ENCODE measurements at places on chromosomes 2 and 18.

- DNase-seq, result no peak
Observed at GRCh38 chr2:126717928-126718327, 62.0 kb downstream of the GYPC start.

GRCh38 chr18:79755496-79756142, 42.1 kb upstream of the KCNG2 start:
- no peak for DNase-seq

- DNase-seq, result no peak
Observed at GRCh38 chr2:8676191-8676920, 5.5 kb upstream of the ID2 start.

- DNase-seq, result no peak
Observed at GRCh38 chr2:59150217-59150849, 909.2 kb upstream of the FANCL start.

GRCh38 chr18:63908858-63909257, 1.1 kb downstream of the SERPINB10 start:
- no peak for DNase-seq

GRCh38 chr2:86097114-86097896, 8.4 kb downstream of the POLR1A start:
- no peak for DNase-seq

- DNase-seq, result no peak
Observed at GRCh38 chr18:50665015-50665414, 105.1 kb downstream of the MAPK4 start.

DNA sequence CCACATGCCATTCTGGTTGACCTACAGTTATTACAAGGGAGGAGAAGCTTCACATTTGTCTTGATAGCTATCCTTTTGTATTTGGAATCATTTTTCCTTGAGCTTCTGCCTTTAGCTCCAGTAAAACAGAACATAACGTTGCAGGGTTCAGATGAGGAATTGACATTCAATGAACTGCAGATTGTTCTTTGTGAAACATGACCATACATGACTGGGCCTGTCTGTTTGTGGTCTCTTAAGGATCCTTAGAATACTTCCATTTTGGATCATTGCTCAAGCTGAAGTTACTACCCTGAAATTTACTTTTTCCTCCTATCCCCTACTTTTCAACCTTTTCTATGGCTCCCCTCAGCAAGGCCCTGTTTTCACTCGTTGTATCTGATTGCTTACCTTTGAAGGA, 1281.7 kb upstream of the CELF4 start:
- DNase-seq, result no peak

Measured in trophoblast cell (in vitro differentiated cells and primary cell).